Stimulated activated CD8-positive, alpha-beta memory T cell treated with anti-CD3 and anti-CD28 coated beads, Interleukin-7, amount 100 ng/mL, for 1 hour (primary cell): ENCODE measurements at places on chromosomes 4 and X.

DNA sequence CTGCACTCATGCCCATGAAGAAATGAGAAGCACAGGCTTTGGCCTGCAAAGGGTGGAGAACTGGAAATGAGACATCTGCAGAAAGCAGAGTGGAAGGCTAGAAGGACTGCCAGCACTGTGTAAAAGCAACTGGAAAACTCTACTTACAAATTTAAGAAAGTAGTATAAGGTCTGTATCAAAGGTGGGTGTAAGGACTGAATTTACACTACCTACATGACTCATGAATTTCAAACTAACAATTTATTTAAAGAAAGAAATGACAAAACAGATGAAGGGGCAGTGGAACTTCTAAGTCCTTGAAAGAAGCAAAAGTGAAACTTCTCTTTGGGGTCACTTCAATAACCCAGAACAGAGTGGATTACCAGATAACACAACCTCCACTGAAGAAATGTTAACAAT is 71.2 kb downstream of the SLC10A7 start:
- DNase-seq, result no peak

DNA sequence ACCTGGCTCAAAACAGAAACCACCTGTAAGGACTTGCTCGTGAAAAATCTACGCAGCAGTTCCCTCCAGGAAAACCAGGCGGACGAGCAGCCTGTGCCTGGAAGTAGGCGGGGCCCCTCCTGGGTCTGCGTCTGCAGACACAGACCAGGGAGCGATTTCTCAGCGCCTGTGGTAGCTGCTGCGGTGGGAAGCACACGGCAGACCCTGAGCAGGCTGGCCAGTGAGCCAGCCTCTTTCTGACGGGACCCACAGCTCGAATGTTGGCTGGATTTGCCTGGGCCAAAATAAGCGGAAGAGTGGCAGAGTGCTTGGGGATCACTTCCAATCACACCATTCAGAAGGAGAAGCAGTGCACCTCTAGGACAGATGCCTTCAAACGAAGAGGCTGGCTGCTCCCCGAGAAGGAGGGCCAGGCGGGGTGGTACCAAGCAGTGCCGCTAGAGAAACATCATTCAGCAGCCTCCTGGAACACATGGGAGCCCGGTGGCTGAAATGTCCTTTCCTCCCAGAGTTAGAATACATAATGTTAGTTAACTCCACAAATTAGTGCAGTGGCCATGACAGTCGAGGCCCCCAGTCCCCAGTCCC is 85.9 kb downstream of the GATB start:
- DNase-seq, result no peak

DNA sequence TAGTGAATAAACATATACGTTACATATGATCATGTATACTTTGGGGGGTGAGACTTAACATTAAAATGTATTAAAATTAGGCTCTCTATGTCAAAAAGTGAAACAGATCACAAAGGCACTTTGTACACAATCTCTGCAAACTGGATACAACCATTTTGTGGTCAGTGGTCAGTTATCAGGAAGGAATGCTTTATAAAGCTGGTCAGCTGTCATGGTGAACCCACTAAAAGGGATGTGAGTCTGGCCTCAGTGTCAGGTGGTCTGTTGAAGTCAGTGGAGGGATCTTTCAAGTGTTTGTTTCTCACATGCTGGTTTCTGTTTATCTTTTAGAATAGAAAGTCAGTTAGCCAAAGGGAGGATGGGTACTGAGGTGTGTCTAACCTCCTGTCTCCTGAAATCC is 875.5 kb upstream of the INTU start:
- DNase-seq, result no peak

DNA sequence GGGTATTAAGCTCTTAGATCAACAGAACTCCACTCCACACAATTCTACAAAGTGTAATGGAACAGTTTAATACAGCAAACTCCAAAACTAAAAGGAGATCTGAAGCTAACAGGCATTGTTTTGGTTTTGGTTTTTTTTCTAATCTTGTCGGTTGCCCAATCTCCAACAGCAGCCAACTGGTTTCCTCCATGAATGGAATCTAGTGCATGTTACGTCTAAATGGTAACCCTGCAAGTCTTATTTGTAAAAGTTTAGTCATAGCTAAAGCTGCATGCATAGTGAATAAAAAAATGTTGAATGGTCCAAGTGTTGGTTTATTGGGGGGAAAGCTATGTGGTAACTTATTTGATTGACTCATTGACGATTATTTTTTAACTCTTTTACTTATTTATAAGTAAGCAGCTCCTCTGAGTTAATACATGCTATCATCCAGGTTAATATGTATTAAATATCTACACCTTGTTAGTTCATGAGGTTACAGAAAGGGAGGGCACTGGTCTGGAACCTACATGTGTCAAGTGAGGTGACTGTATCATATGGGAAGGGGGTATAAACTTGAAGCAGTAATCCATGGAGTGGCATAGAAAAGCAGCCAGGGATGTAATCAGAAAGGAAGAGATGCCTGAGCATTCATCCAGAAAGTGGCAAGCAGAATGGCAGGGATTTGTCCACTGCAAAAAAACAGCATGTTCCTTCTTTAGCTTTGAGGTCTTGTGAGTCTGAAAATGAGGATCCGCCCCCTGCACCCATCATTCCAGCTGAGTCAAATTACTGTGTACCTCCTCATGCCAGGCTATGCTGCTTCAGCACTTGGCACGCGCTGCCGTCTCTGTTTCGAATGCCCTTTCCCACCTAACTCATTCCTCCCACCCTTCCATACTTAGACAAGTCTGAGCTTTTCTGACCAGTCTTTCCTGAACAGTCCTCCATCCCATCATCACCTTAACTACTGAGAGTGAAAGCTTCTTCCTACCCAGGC is 81.7 kb downstream of the PDGFC start:
- DNase-seq, result no peak

GRCh38 chr4:95729596-95729995 is 110.3 kb upstream of the PDHA2 start:
- no peak for DNase-seq

DNA sequence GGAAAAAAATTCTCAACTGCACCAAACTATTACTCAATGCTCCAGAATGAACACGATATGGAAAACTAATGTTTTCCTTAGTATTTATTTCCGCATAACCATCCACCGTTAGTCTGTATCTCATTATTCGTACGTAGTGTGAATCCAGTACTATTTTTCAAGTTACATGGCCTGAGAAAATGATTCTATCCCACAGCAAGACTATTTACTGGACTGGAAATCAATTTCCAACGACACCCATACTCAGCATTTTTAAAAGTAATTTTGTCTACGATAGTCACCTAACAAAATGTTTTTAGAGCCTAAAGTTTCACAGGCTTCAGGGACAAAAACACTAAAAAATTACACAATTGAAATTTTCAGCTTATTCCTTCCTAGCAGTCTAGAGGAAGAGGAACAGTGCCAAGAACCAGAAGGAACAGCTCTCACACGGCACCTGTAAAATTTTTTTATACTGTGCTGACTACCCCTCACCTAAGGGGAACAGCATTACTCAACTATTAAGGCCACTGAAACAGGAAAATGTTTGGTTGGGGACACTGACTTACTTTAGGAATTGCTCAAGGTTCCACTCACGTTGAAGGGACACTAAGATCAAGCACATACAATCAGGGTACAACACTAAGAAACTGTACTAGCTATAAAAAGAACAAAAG is 9.6 kb downstream of the UBE2D3 start:
- DNase-seq, result no peak

DNA sequence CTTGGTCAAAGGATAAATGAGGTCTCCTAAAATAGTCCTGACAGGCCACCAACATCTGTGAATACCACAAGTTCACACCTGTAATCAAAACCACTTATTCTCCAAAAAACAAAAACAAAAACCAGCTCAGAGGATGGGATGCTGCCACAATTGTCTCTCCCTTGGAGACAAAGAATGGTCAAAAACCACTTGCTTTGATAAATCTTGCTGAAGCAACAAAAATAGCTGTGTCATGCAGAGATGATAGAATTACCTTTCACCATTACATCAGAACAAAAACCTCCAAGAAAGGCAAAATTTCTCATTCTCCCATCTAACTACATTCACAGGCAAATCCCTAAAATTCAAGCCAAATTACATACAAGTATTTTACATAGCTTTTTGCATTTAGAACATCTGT is 180.4 kb downstream of the MAML3 start:
- DNase-seq, result no peak

GRCh38 chr4:82430964-82431745 is 765 bp downstream of the ENOPH1 start:
- peak; percentile 3 for DNase-seq

- DNase-seq, result peak; percentile 9
These were observed 39.4 kb upstream of the NDP start for GRCh38 chrX:44012484-44013096.

GRCh38 chr4:108391701-108392455 is 223.1 kb upstream of the LEF1 start:
- no peak for DNase-seq
